Right renal cortex interstitium (tissue), 3 donors: ENCODE measurements at places on chromosomes 6 and 20. TPM values are rescaled to one million over a fixed set of nuclear protein-coding genes. Genes with fewer than 3 reads are reported as not detected.

- DNase-seq, result no peak
These were observed 198.0 kb upstream of the FBXL4 start for GRCh38 chr6:99145738-99146137.

- no peak for DNase-seq
These were observed 165.7 kb downstream of the ZNF217 start for GRCh38 chr20:53427951-53428350.

DNA sequence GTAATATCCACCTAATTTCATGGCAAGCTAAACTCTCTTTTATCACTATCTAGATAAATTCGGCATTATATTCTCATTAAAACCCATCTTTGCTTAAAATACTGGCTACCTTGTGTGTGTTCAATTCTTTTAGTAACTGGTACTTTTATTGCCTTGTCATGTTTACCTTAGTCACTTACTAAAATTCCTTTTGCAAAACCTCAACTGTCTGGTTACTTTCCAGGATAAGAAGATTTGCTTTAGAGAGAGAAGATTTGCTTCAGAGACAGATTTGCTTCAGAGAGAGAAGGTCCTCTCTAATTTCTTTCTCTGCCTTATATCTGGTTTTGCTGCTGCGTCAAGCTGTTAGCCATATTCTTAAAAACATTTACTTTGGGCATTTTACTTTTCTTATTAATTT lies 151.5 kb upstream of the MLIP start:
- DNase-seq, result no peak

The TSHZ2 gene
- polyA plus RNA-seq, result 14.4 TPM

The DAAM2 gene
- polyA plus RNA-seq, result 29.2 TPM

GRCh38 chr6:53498649-53499048 lies 46.3 kb downstream of the GCLC start:
- no peak for DNase-seq

DNA sequence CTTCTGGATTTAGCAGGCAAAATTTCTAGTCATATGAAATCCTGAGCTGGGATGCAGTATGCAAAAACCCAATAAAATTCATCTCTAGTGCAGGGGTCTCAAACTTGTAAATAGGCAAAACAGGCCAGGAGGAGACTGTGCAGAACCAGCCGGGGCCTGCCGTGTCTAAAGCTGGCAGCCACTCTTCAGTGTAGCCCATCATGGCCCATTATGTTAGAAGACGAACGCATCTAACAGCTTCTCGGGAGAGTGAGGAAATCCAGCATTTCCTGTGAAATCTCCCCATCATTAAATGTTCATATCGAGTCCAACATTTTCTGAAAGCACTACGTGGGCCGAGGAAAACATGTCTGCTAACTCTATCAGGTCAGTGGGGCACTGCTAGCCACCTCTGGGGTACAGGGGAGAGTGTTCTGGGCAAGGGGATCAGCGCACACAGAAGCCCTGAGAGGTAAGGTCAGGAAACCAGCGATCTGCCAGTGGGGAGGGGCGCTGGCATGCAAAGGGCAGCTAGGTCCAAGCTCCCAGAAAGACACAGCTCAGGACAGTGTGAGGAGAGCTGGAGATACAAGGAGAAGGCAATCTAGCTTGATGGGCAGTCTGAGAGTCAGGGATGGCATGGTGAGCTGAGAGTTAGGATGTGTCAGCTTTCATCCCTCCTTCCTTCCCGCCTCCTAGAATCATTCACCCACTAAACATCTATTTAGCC lies 144.2 kb downstream of the PREX1 start:
- DNase-seq, result no peak

DNA sequence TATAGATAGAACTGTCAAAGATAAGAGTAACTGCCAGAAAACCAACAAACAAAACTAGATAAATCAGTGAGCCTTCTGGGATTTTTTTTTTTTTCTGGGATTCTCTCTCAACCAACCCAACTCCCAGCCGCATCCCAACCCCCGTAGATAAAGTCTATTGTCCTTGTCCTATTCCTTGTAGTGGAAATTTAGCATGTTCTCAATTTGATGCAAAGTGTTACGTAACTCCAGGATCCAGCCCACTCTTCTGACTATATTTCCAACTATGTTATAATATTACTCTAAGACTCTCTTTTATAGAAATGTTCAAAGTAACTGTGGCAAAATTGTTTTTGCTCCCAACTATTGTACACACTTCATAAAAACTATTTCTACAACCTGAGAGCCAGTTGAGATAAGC lies 15.4 kb upstream of the CDYL start:
- DNase-seq, result no peak

The ADGB gene
- 0.50 TPM for polyA plus RNA-seq

The SYTL3 gene
- 4.4 TPM for polyA plus RNA-seq

- no peak for DNase-seq
These were observed 100.3 kb downstream of the ARHGAP18 start for GRCh38 chr6:129609635-129610034.
